ENCODE measurements at places on chromosomes 13 and 19.

DNA sequence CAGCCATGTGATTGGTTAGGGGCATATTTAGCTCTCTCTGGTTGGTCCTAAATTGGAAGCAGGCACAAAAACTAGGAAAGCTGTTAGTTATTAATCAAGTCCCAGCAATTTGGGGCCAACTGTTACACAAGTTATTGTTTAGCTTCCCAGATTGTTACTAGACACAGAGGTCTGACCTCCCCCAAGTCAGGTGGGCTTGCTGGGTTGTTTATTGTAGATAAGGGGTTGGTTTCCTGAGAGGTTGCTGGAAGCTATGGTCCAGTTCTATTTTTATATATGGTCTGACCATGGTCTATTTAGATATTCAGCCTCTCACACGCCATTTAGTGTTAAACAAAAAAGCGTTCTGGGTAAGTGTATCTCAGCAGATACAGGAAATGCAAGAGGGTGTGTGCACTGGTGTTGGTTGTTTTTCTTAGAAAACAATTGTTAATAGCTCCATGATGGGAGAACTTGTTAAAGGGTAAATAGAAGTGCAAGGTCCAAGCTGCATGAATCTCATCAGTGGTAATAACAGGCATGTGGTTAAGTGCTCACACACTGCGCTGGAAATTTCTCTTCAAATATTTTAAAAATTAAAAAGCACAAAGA is 150.0 kb downstream of the RAP2A start:
- no peak for ATAC-seq

DNA sequence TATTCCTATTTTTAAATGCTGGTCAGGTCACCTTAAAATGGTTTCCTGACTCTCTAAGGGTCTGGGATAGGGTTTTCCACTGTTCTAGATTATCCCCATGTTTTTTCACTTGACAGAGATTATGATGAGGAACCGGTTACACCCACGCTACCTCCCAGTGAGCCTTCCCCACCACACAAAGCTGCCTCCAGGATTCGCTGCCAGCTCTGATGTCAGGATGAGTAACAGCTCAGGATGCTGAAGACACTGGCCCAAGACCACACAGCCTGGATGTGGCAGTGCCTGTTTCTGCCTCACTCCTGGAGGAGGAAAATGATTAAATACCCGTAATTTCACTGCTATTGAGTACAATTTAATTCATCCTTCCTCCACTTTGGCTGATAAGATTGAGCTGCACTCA is 22.9 kb downstream of the ZNF114 start:
- ATAC-seq, result peak; percentile 28

- no peak for ATAC-seq
These were observed 23.7 kb upstream of the GPR18 start for GRCh38 chr13:99281811-99282263.

DNA sequence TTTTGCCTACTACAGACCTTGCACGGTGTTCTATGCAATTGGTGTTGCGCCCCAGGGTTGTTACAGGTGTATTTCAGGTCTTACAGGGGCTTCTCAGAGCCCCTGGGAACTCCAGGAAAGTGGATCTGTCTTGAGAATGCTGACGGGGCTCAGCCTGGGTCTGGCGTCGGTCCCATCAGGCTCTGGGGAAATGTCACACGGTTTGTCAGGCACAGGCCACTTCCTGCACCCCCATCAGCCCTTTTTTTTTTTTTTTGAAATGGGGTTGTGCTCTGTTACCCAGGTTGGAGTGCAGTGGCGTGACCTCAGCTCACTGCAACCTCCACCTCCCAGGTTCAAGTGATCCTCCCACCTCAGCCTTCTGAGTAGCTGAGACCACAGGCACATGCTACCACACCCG is 13.2 kb downstream of the CLEC4G start:
- ATAC-seq, result no peak

DNA sequence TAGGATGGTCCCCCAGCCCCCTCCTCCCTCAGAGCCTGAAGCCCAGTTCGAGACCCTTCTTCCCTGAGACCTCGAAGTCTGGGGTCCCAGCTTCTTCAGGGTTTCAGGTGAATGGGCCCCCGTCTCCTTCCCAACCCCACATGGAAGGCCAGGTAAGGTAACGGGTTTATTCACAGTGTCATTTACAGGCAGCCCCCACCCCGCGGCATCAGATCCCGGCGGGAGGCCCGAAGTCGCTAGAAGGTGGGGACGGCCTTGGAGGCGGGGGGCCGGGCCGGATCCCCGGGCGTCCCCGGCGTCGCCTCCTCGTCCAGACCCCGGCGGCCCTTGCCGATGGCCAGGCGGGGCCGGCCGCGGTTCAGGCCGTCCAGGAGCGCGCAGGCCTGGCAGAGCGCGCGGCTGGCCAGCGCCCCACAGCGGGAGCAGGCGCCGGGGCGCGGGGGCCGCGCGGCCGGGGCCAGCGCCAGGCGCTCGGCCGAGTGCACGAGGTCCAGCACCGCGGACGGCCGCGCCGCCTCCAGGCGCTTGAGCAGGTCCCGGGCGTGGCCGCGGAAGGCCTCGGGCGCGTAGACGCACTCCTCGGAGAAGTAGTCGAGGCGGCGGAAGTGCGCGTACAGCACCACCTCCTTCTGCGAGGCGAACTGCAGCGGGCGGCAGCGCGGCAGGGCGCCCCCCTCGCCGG is 9.7 kb downstream of the CTU1 start:
- ATAC-seq, result no peak

DNA sequence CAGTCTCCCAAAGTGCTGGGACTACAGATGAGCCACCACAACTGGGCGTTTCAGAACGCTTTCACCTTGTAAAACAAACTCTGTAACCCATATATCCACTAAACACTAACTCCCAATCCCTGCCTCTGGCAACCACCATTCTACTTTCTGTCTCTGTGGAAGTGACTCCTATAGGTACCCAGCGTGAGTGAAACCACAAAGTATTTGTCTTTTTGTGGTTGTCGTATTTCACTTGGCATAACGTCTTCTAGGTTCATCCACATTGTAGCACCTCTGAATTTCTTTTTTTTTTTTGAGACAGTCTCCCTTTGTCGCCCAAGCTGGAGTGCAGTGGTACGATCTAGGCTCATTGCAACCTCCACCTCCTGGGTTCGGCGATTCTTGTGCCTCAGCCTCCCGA is 44.8 kb downstream of the BRD4 start:
- ATAC-seq, result no peak

GRCh38 chr13:20972731-20973130 is 70.2 kb upstream of the XPO4 start:
- no peak for ATAC-seq

- no peak for ATAC-seq
These were observed 14.3 kb upstream of the SHD start for GRCh38 chr19:4264812-4265211.

- ATAC-seq, result no peak
These were observed 161.1 kb downstream of the LMO7 start for GRCh38 chr13:75797239-75797638.

DNA sequence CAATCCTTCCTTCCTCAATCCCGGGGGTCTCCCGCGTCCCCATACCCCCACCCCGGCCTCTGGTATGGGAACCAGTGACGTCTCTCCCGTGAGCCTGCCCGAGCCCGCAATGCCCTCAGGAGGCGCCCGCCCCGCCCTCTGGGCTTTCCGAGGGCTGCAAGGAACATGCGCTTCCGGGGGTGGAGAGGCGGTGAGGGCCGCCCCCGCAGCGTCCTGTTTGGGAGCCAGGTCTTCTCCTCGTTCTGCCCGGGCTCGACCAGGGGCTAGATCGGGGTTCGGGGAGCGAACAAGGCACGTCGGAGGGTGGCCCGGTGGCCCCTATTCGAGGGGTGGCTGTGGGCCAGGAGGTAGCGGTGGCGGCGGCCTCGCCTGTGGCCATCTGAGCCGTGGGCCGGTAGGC is 6.6 kb upstream of the TEX101 start:
- ATAC-seq, result no peak

DNA sequence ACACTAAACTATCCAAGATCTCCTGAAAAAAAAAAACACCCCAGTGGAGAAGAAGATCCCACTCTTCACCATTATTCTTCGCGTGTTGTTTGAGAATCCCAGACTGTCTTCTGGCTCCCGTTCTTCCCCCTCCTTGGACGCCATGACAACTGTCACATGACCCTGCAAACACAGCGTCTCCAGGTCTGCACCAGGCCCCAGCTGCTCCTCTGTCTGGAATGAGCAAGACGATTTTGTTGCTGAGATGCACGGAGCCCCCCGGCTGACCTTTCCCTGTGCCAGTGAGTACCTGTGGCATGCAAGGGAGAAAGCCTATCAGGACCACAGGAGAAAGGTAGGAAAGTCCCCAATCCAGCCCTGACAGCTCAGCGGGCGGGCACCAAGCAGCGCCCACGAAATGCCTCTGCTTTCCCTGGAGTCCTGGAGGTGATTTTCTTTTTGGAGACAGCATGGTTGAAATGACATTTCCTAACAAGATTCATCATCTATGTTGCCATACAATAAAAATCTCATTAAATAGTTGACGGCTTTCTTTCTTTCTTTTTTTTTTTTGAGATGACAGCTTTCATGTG is at the start of gene CFAP97D2:
CFAP97D2 (plus strand) TSS at position 171 of the 572 bp plus-strand sequence; CDS start at position 245, 74 bp downstream.
- ATAC-seq, result no peak

- ATAC-seq, result peak; percentile 18
These were observed 486 bp downstream of the ZNF808 start for GRCh38 chr19:52527956-52528351.

DNA sequence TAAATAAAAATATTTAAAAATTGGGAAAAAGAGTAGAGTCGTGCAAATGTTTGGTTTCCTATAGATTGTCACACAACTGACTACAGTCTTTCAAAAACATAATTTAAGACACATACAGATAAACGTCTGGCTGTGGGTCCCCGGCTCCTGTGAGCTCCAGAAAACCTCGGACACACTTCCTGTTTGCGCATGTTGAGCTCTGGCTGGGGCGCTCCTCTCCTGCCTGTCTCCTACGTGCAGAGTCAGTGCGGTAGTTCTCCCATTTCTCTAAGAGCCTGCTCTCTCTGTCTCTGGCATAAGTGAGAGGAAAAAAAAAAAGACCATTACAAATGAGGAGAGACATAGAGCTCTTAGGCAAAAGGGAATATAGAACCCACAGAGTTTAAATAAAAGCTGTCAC is 128.2 kb upstream of the OBI1 start:
- ATAC-seq, result no peak

DNA sequence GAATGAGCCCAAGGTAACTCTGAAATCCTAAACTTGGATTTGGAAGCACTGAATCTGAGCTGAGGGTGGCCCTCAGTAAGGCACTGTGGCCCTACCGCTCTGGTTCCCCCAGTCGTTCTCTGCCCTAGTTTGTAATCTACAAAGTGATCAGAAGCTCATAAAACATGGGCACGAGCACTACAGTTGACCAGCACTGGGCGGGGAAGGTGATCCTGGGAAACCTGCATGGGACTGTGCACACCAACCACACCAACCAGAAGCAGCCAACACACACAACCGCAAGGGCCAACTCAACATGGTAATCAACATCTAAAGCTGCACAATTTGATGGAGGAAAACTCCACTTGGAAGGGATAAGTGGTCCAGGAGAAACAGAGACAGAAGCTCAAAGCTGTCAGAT is 22.9 kb downstream of the SLC7A1 start:
- ATAC-seq, result no peak

- no peak for ATAC-seq
These were observed 13.4 kb upstream of the METTL21C start for GRCh38 chr13:102708211-102708610.

- no peak for ATAC-seq
These were observed 6.8 kb upstream of the PEPD start for GRCh38 chr19:33528404-33528803.

DNA sequence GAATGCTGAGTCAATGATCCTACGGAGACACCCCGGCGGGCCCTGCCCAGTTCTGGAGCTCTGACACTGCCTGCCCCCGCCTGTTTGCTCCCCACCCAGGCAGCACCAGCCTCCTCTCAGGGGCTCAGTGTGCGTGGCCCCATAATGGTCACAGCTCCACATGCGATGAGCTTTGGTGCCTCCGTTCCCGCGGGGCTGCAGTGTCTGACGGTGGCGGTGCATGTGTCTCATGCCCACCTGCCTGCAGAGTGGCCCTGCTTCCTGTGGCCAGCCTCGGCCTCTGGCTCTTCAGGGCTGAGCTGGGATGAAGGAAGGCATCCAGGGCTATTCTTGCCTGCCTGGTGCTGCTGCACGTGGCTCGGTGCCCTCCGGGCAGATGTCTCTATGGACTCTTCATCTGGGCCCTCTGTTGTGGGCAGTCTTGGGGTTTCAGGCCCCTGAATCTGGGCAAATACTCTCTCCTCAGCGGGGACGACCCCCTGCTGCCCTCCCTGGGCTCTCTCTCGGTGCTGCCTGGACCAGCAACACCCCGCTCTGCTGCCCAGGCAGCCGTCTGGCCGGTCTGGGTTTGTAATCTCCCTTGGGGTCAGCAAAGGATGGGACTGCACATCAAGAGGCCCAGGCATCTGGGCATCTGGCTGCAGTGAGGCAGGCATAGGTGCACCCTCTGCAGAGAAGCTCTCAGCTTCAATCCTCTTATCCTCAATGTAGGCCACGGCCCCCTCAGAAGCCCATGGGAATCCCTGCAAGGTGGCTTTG is 19.3 kb upstream of the TMEM255B start:
- no peak for ATAC-seq

DNA sequence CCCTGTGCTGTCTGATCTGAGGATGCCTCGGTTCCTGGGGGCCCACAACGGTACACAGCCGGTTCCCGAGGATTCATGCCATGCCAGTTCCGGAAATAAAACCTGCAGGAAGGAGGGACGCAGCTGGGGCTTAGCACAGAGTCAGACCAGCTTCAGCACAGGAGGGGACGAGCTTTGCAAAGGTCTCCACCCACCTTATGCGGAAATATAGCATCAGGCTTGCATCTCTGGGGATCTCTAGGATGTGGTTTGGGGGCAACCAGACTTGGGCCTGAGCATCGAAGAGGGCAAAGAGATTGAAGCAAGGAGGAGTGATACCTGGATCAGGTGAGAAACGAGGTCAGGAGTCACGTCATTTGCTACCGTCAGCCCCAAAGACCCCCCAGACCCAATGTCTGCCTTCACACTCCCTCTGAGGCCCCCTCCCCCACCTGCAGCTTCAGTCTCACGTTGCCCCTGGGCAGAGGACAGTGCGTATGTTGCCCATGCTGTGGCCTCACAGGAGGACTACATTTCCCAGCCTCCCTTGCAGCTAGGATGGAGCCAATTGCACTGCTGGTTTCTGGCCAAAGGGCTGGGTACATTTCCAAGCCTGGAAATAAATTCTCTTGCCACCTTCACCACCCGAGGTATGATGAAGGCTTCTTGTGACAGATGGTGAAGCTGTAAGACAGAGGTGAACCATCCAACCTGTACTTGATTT is 12.1 kb downstream of the TYK2 start:
- ATAC-seq, result no peak

- no peak for ATAC-seq
These were observed 2.2 kb upstream of the ARHGAP33 start for GRCh38 chr19:35773020-35773806.

DNA sequence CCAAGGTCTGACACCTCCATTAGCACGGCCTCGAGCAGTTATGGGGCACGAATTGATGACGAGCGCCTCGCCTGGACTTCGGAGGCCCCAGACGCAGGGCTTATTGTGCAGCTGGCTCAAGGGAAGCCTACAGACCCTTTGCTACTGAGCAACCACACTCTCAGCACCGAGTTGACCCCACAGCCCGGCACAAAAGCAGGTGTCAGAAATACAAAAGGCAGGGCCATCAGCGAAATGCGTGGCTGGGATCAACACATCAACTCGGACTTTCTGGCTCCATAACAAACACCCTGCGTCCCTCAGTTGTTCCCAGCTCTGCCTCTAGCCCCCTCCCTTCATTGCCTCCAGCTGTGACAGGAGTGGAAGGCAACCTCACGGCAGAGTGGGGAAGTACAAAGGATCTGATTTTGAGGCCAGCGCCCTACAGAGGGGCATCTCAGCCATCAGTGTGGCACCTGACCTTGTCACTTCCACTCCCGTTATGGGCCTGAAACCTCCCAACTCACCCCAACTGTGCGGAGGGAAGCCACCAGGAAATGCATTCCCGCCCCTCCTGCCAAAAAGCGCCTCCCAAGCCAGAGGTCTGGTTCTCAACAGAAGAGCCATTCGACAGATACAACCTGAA is 18.0 kb downstream of the PEPD start:
- ATAC-seq, result peak; percentile 67
